ENCODE measurements at places on chromosomes 4 and X. TPM values are rescaled to one million over a fixed set of nuclear protein-coding genes. Genes with fewer than 3 reads are reported as not detected.

Gene TTC29
- 0.30 TPM for total RNA-seq

Gene COX7B2
- not detected for total RNA-seq

Gene PDZD11
- total RNA-seq = 38.9 TPM

Gene TENM3
- total RNA-seq = 4.5 TPM

Gene ADGRL3
- 5.3 TPM for total RNA-seq

Gene CTBP1
- total RNA-seq = 277 TPM

Gene BTK
- not detected for total RNA-seq

Gene CITED1
- total RNA-seq = not detected

Gene CLCN3
- total RNA-seq = 50.0 TPM

Gene CISD2
- 38.6 TPM for total RNA-seq

Gene PRKG2
- 0.35 TPM for total RNA-seq

Gene ADAM29
- not detected for total RNA-seq

Gene F8
- total RNA-seq = 4.7 TPM

Gene TMSB15A
- 0.15 TPM for total RNA-seq

Gene CFP
- total RNA-seq = not detected

Gene KIF4A
- 6.6 TPM for total RNA-seq

Gene CXorf49
- total RNA-seq = 0.69 TPM

Gene LNX1
- total RNA-seq = 1.7 TPM

Gene S100G
- not detected for total RNA-seq

Gene DGKK
- total RNA-seq = not detected

Gene PASD1
- not detected for total RNA-seq

Gene SPIN4
- 1.7 TPM for total RNA-seq

Gene MGARP
- 2.6 TPM for total RNA-seq

Gene EPGN
- total RNA-seq = 5.3 TPM

Gene EDA
- total RNA-seq = 0.87 TPM

Gene SYP
- 0.10 TPM for total RNA-seq

Gene ERAS
- 0.20 TPM for total RNA-seq

Gene POF1B
- total RNA-seq = 3.1 TPM

Gene CLNK
- not detected for total RNA-seq

Gene SUPT20HL2
- total RNA-seq = not detected

Gene FGF13
- total RNA-seq = 0.52 TPM

Gene PNMA6F
- total RNA-seq = not detected

Gene IGSF1
- total RNA-seq = 0.70 TPM

Gene SSX2B
- total RNA-seq = not detected

Gene DLG3
- total RNA-seq = 34.2 TPM

Gene IL3RA
- not detected for total RNA-seq

Gene SPANXC
- total RNA-seq = not detected

Gene TEX13D
- total RNA-seq = not detected

Gene ZNF518B
- total RNA-seq = 22.2 TPM

Gene SPP1
- 3,280 TPM for total RNA-seq

Gene BRS3
- total RNA-seq = not detected

Gene GATA1
- total RNA-seq = not detected

Gene C4orf36
- total RNA-seq = 2.1 TPM

All from renal cortical epithelial cell (primary cell).